ENCODE measurements at places on chromosomes 12 and 14.
A peak's percentile ranks its signal among the peaks of the same experiment; 100 is the strongest.

DNA sequence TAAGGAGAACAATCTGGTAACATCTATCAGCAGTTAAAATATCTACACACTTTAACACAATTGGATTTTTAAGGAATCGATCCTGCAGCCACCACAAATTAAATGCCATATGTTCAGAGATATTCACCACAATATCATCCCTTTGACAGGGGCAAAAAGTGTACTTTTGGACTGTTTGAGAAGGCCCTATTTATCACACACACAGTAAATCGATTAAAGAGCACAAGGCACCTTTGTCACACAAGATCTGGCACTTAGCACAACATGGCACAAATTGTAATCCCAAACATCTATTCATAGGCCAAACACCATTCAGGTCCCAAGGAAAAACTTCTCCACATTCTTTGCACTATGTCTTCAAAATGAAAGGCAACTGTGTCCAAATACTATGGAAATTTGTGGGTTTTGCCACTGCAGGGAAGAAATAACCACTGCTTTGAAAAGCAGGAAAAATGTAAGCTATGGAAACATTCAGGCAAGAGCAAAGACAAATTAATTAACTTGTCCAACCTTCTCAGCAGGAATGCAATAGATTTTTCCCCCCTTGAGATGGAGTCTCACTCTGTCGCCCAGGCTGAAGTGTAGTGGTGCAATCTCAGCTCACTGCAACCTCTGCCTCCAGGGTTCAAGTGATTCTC is 282.5 kb upstream of the TMPO start:
- DNase-seq = no peak

- DNase-seq = no peak
Observed at GRCh38 chr14:81353691-81354323, 46.3 kb downstream of the STON2 start.

DNA sequence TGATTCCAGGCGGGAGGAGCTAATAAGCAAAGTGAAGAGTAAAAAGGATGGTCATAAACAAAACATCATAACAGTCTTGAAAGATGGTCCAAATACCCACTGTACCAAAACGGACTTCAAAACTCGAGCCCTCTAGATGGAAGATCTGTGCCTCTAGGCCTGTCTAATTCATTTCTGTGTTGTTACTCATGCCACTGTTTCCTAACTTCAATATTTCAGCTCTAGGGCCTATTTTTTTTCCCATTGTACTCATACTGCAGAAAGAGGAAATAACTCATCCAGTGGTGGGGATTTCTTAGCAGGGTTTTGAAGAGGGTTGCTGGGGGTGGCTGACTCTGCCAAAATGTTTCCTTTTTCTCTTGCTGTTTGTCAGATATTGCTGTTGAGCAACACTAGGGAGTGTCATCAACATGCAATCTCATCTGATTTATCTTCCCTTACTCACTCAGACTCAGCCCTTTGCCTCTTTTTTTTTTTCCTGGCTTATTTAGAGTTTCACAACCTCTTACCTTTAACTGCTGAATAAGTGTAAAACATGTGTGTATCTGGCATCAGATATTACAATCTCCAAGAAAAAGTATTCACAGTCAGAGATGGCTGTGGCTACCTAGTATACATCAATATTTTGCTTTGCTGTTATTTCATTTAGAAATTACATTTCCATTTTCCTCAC is 189.6 kb downstream of the DUSP6 start:
- DNase-seq = no peak

GRCh38 chr14:69319911-69320310 is 60.0 kb downstream of the GALNT16 start:
- no peak for DNase-seq

- no peak for DNase-seq
Observed at GRCh38 chr12:6322969-6323339, 12.5 kb downstream of the PLEKHG6 start.

- DNase-seq = no peak
Observed at GRCh38 chr14:96956464-96957239, 159.5 kb downstream of the VRK1 start.

- DNase-seq = no peak
Observed at GRCh38 chr14:104105822-104106470, 20.4 kb downstream of the ASPG start.

- DNase-seq = no peak
Observed at GRCh38 chr12:52860102-52860823, 11.5 kb upstream of the KRT78 start.

GRCh38 chr12:104877103-104877705 is 80.9 kb downstream of the SLC41A2 start:
- DNase-seq = no peak

DNA sequence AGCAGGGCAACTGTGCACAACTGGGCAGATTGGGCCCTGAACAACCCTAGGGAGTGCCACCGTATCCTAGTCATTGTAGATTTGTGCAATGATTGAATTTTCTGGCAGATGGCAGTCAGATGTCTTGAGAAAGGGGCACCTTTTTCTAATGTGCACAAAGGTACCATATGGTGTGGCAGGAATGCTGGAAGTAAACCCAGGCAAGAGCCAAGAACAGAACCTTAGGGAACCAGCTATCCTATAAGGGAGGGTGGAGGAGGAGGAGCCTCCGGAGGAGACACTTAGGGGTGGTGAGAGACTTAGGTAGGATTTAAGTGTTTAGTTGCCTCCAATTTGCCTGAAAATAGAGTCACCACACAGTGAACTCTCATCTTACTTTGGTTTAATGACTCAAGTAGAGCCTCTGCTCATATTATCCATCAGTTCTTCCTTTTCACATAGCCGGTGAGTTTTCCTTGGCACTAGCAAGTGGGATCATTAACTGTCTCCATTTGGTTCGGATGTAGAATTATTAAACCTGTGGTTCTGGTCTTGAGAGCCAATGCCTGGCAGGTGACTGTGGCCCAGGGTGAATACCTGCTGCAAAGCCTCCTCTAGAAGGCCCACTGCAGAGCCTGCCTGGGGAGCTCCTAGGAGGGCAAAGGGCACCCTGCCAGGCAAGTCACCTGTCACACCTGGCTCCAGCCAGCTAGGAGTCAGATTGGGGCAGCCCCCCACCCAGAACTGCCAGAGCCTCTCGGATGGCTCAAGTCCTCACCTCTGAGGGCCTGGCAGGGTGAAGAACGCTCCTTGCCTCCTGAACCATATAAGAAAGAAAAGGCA is 184.4 kb upstream of the HIF1A start:
- DNase-seq = no peak

DNA sequence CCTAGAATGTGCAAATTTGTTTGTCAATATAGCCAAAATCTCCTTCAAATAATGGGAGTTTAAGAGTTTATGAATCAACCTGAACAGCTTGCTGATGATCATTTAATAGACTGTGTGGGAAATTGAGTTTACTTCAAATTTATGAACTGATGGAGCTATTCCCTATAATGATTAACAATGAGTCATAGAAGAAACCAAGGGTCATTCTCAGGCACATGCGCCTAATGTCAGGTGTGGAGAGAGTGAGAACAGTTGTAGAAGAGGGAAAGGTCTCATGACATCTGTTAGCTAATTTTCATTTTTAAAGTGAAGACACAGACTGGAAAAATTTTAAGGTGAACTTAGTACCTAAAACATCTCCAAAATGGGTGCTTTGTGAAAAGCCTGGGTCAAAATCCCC is 191.8 kb downstream of the BMP4 start:
- no peak for DNase-seq

DNA sequence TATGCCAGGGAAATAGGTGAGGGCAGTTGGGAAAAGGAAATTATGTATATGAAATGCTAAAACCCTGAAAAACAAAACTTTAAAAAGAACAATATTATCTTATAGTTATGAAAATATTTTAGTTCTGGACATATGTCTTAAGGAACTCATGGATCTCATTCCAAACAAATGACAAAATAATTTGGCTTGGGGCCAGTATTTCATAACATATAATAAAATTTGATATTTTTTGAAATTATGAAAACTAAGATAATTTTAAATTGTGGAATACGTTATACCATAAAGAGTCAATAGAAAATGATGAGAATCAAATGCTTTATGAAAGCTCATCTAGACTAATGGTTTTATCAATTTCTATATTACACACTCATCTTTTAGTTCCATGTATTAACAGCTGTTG is 173.8 kb upstream of the DCN start:
- DNase-seq = no peak

- DNase-seq = no peak
Observed at GRCh38 chr12:129841251-129841650, 62.6 kb downstream of the TMEM132D start.

DNA sequence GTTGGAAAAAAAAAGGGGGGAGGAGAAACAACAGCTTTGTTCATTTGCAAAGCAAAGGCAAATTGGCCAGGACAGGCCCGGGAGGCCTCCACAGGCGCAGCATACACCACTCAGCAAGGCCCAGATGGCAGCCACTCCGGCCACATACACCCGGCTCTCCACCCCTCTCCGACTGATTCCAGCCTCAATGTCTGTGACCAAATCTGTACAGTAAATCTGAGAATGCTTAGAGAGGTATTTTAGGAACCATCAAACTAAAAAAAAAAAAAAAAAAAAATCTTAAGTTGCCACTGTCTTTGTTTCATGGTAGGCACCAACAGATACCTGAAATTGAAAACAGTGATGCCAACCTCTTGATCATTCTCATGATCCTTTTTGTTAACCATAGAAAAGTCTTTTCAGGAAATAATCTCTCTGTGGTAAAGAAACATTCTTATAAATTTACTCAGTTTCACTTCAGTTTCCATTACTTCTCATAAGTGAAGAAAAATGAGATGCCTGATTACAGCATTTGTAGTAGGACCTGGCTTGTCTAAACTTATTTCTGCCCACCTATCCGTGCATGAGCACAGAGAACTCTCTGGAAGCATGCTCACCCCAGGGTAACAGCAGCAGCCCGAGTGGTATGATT is 20.2 kb downstream of the VPS37B start:
- no peak for DNase-seq

DNA sequence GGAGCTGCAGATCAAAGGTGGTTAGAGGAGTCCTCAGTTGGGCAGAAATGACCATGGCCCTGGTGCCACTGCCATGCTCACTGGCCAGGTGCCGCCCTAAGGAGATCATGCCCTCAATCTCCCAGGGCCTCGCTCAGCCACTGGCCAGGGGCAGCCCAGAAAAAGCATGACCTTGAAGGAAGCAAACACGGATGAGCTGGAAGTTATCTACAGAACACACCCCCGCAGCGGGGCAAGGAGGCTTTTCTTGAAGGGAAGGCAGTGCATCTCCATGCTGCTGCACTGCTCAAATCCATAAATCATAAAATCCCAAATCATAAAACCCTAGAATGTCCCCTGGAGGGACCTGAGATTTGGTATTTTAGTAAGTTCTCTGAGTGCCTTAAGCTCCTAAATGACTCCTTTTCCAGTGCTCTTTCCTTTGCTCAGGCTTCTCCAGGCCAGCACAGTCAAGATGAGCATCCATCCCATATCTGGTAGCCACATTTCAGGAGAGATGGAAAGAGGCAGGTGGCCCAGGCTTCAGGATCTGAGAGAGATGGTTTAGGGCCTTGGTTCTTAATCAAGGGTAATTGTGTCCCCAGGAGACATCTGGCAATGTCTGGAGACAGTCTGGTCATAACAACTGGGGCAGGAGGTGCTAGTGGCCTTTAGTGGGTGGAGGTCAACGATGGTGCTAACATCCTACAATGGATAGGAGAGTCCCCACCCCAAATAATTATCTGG is 217.3 kb downstream of the RBM19 start:
- no peak for DNase-seq

GRCh38 chr14:52040598-52040997 is 28.3 kb downstream of the NID2 start:
- DNase-seq = no peak

GRCh38 chr12:127781336-127781735 is 485.6 kb upstream of the TMEM132C start:
- DNase-seq = no peak

- DNase-seq = peak; percentile 12
Observed at GRCh38 chr14:52175982-52176502, 91.5 kb upstream of the PTGDR start.

- no peak for DNase-seq
Observed at GRCh38 chr12:127025545-127025944, 1241.4 kb upstream of the TMEM132C start.

DNA sequence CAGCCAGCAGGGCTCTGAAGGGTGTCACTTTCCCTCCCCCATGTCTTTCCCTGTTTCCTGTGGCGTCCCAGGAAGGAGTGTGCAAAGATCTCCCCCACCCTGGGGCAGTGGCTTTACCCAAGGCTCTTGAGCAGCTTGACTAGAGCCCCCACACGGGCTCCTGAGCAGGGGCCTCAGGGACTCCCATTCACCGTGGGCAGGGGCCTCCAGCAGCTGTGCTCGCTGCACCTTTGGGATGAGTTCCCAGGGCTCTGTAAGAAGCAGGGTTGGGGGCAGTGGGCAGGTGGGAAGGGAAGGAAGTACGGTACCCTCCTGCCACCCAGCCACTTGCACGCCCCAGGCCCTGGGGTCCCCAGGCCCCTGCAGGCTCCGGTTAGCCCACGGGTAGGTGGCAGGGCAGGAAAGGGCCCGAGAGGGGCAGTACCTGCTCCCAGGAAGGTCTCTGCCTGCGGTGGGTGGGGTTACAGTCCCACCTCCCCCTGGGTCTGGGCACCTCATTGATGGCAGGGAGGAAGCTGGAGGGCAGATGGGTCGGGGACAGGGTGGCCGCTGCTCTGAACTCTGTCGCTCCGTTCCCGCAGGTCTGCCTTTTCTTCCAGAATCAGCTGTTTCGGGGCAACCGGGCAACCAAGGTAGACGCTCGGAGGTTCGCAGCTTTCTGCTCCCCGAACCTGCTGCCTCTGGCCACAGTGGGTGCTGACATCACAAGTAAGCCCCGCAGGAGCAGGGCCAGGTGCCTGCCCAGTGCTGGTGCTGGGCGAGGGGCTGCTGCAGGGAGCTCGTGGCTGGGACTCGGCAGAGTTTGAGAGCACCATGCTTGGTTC is 13.0 kb downstream of the ASPG start:
- DNase-seq = no peak

- DNase-seq = no peak
Observed at GRCh38 chr12:52310622-52311284, 10.4 kb downstream of the KRT83 start.

DNA sequence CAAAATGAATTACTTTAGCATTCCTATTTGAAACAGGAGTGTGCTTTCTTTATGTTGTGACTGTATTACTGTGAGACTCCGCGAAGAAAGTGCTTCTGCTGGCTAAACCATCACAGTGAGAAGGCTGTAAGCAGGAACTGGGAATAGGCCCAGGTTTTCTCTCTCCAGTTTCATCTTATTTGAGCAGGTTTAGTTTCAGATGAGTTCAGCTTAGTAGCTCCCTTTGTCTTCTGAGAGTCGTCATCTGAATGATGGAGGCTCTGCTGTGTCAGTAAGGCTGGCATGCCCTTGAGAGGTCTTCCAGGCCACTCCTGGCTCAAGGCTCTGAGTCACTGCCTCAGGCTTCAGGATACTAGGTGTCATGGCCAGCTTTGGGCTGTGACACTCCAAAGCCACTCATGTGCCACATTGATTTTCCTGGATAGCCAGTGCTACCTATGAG is 205.6 kb upstream of the RGS6 start:
- DNase-seq = no peak

All from stimulated activated CD8-positive, alpha-beta memory T cell treated with anti-CD3 and anti-CD28 coated beads, Interleukin-7, amount 100 ng/mL, for 1 hour (primary cell).